ENCODE measurements at places on chromosomes 16 and 17.

DNA sequence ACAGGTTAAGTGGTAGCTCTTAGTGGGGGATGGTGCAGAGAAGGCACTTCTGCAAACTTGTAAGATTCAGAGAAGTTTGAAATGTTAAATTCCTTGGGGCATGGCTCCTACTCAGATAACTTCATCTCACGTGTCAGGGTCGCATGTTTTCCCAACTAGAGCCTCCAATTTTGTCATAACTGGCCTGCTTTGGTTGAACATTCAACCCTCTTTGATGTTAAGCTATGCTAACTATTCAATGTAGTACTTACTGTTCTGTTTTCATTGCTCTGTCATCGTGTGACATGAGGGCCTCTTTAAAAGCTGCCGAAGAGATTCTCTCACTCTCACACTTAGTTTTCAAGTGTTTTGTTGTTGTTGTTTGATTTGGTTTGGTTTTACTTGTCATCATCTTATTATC, 280.8 kb downstream of the CDH11 start:
- DNase-seq = no peak

DNA sequence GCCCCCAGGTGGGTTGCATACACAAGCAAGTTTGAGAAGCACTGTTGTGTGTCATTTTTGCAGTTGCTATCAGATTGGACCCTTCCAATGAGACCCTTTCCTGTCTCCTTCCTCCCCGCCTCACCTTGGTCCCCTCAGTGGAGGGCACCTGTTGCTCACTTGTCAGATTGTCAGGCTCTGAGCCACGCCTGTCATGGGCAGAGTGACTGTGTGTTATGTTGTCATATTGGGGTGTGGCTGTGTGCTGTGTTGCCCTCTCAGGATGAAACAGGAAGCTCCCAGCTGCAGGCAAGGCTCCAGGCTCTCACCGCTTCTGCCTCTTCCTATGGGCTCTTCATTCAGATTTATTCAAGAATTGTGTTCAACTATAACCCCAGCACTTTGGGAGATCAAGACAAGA, 302.9 kb downstream of the CPPED1 start:
- DNase-seq = peak; percentile 33

DNA sequence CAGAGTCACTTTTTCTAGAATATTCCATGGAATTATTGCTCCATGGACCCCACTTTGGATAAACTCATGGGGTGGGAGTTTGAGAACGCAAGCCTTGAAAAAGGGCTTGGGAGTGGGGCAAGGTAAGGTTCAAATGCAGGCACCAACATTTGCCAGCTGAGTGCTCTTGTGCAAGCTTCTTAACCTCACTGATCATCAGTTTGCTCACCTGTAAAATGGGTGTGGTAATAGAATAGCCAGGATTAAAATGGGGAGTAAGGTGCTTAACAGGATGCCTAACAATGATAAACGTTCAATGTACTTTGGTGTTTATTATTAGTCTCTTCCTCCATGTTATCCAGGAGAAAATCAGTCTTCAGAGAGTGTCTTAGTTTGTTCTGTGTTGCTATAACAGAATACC, 39.0 kb downstream of the CACNG5 start:
- no peak for DNase-seq

- no peak for DNase-seq
Observed at GRCh38 chr16:51773071-51773890, 622.2 kb upstream of the SALL1 start.

- no peak for DNase-seq
Observed at GRCh38 chr17:17971431-17972125, 622 bp downstream of the TOM1L2 start.

GRCh38 chr16:27853101-27853500, 210.4 kb downstream of the GSG1L start:
- DNase-seq = no peak

GRCh38 chr17:75662511-75662910, 4.4 kb downstream of the RECQL5 start:
- no peak for DNase-seq

GRCh38 chr16:73956587-73957494, 339.8 kb upstream of the PSMD7 start:
- DNase-seq = peak; percentile 42

Measured in NCI-H345 (cell line).